ENCODE measurements at places on chromosomes 2 and 18. TPM values are rescaled to one million over a fixed set of nuclear protein-coding genes. Genes with fewer than 3 reads are reported as not detected.

DNA sequence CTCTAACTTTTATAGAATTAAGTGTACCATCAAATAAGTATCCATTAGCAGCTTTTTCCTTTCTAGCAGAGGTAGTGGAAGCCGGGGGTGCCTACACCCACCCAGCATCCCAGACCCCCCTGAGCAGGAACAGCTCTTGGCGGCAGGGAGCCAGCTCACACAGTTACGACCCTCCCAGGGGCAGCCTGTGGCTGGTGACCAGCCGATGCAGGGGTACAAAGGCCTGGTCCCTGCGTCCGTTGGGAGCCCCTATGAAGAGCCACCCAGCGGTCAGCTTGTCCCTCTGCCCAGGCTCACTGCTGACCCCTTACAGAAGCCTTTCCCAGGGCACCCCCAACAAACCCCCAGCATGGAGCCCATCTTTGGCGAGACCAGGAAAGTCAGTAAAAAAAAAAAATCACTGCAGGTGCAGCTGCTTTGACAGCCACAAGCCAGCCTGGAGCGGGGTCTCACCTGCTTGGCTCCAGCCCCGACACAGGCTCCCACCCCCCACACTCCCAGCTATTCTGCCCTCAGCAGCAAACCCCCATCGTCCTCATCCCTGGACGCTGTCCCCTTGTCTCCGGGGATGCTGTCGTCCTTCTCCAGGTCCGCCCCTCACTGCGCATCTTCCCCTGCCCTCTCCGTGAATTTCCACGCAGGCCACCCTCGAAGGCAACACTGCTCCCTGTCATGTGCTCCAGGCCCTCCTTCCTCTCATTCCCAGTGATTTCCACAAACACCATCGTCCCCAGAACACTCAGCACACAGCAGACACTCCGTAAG is 43.1 kb downstream of the GPC1 start:
- no peaks in the 10 kb centered on the region for H3K27me3 ChIP-seq
- no peak for DNase-seq

- no peak for DNase-seq
- H3K36me3 ChIP-seq, result no peaks in the 10 kb centered on the region
- H3K4me3 ChIP-seq, result no peak overlapping the region
- H3K27me3 ChIP-seq, result peaks cover 5% of the 10 kb centered on the region
Measured at GRCh38 chr2:133562558-133562957, 5.7 kb downstream of the NCKAP5 start.

- peaks cover 2% of the 10 kb centered on the region for H3K36me3 ChIP-seq
- no peak overlapping the region for H3K4me3 ChIP-seq
- no peak overlapping the region for H3K27ac ChIP-seq
- no peak for DNase-seq
- peaks cover 23% of the 10 kb centered on the region for H3K27me3 ChIP-seq
- H3K4me1 ChIP-seq, result peaks cover 8% of the 10 kb centered on the region
Measured at GRCh38 chr2:8669157-8669817, 12.6 kb upstream of the ID2 start.

DNA sequence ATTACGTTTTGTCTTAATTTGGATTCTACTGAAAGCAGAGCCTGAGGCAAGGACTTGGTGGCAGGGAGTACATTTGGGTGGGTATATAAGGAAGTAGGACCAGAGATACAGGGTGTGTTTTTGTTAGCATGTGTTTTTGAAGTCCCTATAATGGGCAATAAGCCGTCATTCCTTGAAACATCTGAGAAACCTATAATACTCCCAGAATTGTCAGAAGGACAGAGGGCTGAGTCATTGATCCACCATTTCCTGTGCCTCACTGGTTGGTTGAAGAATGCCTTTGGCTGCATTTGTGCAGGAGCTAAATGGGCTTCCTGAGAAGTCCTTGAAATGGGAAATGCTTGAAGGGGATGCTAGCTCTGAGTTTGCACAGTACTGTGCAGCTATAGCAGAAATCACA is 281.8 kb upstream of the ZEB2 start:
- DNase-seq, result no peak
- H3K27me3 ChIP-seq, result no peaks in the 10 kb centered on the region
- H3K36me3 ChIP-seq, result no peaks in the 10 kb centered on the region
- H3K4me1 ChIP-seq, result no peaks in the 10 kb centered on the region
- no peak overlapping the region for H3K27ac ChIP-seq
- H3K4me3 ChIP-seq, result no peak overlapping the region

DNA sequence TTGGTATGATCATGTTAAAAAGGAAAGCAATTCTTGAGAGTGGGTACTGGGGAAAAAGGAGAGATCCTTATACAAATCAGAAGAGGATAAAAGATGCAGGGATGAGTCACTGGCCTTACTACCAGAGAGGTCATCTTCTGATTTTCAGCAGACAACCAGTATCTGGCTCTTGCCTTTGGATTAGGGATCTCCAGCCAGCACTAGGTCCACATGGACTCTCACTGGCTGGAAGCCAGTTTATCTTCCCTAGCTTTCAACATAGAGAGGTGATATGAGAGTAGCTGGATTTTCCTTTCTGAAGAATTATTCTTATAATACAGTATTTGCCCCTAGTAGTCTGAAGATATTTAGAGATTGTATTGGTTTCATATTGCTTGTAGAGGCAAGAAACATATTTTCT is 30.2 kb downstream of the CERKL start:
- H3K36me3 ChIP-seq, result no peaks in the 10 kb centered on the region
- no peak overlapping the region for H3K27ac ChIP-seq

Gene ZNF396
- 0.19 TPM for total RNA-seq

- no peaks in the 10 kb centered on the region for H3K27me3 ChIP-seq
- no peak overlapping the region for H3K27ac ChIP-seq
- H3K36me3 ChIP-seq, result no peaks in the 10 kb centered on the region
- peaks cover 3% of the 10 kb centered on the region for H3K4me1 ChIP-seq
Measured at GRCh38 chr2:10238396-10238795, 64.3 kb upstream of the HPCAL1 start.

Gene WDFY1
- total RNA-seq, result 25.3 TPM

Gene HNRNPA3
- 336 TPM for total RNA-seq
